D341Med (cell line): ENCODE measurements at places on chromosomes 12 and 14.

- no peak for DNase-seq
Measured at GRCh38 chr12:53961025-53961761, 6.5 kb downstream of the HOXC12 start.

- no peak for DNase-seq
Measured at GRCh38 chr14:103330536-103330935, 3.5 kb upstream of the EIF5 start.

DNA sequence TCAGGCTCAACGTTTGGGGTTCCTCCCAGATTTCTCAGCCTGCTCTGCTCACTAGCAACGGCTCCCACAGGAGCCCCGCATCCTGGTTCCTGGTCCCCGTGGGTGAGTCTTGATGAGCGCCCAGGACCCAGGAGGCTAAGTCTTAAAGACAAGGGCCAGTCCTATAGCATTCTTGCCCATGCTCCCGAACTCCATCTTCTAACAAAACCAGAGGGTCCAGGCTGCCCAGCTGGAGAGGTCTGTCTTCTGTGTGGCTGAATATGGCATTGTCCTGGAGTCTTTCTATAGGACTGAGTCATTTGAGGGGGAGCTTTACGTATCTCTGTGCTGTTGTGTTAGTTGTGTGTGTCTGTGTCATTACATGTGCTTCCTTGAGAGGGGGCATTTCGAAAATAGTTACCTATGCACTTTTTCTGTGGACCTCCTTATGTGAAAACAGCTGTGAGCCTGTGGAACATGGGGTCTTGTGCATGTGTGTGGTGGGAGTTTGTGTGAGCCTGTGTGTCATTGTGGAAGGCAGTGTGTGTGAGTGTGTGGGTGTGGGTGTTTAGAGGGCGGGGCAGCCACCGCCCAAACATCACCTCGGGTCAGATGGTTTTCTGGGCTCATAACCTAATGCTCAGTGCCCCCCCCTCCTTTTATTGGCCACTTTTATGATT lies 9.1 kb upstream of the TBX5 start:
- no peak for DNase-seq

DNA sequence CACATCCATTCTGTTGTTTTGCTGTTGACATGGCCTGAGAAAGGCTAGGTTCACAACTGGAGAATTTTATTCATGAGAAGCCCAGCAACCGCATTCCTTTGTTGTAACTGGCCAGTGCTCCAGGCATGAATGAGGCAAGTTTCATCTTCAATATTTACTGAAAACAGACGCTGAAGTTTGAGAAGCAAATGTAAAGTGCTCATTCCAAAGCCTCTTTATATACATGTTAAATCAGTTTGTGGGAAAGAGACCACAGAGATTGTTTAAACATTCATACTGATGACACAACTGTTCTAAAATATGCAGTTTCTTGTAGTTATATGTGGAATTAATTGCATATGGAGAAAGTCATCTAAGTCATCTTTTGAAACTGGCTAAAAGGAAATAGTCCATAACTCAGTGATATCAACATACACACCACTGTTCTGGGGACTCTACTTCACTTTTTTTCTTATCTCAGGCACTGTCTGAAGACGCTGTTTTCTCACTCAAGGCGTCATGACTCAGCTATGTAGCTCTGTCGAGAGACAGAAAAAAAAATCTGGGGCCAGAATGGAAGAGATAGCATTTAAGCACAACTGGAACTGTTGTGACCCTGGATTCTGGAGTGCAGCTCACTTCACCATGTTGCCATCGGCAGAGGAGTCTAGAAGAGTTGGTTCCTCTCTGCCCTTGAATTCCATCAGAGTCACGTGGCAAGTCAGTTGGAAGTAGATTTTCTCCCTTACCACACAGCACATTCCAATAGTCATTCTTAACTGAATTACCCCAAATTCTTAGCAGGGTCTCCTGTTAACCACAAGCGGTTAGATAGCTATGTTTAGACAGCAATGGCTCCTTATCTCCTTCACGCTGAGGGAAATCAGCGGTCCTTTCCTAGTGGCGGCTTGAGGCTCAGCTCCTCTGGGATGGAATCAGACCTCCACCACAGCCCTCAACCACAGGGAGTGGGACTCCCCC lies 258.4 kb upstream of the HMGA2 start:
- DNase-seq: no peak

DNA sequence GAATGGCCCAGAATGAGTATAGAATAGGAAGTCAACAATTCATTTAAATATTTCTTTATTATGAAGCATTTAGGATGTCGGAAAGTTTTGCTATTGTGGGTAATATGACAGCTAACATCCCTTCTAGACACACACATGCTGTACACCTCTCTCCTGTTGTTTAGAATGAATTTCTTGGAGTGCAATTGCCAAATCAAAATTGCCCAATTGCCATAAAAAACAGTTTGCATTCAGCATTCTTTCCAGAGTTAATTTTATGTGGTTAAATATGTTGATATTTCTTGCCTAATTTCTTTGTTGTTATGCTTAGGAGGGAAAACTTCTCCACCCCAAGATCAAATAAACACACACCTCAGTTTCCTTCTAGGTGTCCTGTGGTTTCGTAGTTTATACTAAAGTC lies 16.9 kb upstream of the SMCO2 start:
- no peak for DNase-seq

- DNase-seq: peak; percentile 75
Measured at GRCh38 chr12:49288412-49288853, 6.5 kb upstream of the PRPH start.

- no peak for DNase-seq
Measured at GRCh38 chr12:66751432-66752113, 72.7 kb upstream of the GRIP1 start.

DNA sequence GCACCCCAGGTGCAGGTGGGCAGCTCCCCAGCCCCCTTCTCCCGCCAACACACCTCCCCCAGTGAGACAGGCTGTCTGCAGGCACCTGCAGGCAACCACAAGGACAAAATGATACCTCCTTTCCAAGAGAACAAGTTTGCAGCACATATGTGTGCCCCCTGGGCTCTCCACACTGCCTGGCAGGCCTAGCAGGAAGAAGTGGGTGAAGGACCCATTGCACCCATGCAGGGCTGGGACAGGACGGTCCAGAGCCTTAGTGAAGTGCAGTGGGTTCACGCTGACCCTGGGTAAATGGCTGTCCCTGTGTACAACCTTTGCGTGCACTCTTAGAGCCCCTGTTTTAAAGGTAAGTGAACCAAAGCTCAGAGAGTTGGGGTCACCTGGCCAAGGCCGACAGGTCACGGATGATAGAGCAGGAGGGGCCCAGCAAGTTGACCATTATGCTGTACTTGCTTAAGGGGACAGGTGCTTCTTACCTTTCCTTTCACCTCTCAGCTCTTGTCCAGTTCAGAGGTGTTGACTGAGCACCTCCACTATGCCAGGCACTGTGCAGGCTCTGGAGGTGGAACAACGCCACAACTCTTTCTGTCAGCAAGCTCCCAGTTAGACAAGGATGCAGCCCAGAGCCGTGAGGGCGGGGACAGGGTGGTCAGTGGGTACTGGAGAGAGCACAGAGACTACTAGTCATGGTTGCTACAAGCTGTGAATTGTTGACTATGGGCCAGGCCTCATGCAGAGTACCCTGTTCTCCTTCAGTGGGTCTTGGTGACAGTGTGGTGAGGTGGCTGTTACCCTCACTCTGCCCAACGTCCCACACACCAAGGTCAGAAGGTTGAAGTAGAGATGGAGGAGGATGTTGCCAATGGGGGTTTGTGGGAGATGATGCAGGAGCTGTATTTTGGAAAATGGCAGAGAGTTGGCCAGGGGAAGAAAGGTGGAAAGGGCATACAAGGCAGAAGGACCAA lies 125.9 kb downstream of the PAPOLA start:
- DNase-seq: peak; percentile 9

- DNase-seq: no peak
Measured at GRCh38 chr12:94121886-94122285, 26.5 kb upstream of the PLXNC1 start.

DNA sequence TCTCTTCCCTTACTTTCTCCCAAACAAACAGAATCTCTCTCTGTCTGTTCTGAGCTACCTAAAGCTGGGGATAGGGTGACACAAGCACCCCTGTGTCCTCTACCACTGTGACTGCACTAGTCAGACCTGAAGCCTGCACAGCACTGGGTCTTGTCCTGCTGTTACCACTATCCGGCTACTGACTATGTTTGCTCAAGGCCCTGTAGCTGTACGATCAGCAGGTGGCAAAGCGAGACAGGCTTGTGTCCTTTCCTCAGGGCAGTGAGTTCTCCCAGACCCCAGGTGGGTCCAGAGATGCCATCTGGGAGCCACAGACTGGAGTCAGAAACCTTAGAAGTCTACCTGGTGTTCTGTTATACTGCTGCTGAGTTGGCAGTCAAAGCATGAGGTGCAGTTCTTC lies 116.4 kb downstream of the NUBPL start:
- no peak for DNase-seq

- DNase-seq: peak; percentile 68
Measured at GRCh38 chr12:124939079-124939420, 24.6 kb upstream of the UBC start.

- DNase-seq: peak; percentile 66
Measured at GRCh38 chr12:72273499-72273837, 1.3 kb downstream of the TRHDE start.

GRCh38 chr14:57982804-57983634 lies 117.1 kb upstream of the SLC35F4 start:
- DNase-seq: no peak

DNA sequence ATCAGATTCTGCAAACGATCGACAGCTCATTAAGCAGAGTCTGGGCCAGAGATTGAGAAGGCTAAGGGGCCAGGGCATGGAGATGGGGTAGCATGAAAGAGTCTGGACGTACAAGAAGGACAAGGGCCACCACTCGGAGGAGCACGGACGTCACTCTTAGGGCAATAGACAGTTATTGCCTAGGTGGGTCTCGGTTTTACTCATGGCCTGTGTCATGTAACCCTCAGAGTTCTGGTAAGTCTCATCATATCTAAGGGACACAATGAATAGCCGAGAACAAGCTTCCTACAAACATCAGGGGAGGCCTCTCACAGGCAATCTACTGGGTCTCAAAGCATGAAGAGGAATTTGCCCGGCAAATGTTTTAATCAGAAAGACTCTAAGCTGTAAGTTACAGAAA lies 30.4 kb upstream of the ITPK1 start:
- DNase-seq: no peak

DNA sequence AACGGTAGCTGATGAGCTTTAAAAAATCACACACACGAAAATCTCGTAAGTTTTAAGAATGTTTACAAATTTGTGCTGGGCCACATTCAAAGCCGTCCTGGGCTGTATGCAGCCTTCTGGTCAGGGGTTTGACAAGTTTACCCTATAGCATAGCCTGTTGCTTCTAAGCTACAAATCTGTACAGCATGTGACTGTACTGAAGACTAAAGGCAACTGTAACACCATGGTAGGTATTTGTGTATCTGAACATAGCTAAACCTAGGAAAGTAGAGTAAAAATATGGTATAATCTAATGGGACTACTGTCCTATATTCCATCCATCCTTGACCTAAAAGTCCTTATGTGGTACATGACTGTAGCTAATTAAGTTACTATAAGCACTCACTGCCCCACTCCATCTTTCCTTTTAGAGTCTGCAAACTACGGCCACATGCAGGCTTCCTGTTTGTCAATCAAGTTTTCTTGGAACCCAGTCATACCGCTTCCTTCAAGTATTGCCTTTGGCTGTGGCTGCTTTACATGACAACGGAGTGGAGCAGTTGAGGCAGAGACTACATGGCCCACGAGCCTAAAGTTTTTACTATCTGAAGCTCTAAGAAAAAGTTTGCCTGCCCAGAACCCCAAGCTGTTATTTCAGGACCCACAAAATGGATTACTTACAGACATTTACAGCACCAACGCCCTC lies 18.5 kb downstream of the KRT7 start:
- no peak for DNase-seq

DNA sequence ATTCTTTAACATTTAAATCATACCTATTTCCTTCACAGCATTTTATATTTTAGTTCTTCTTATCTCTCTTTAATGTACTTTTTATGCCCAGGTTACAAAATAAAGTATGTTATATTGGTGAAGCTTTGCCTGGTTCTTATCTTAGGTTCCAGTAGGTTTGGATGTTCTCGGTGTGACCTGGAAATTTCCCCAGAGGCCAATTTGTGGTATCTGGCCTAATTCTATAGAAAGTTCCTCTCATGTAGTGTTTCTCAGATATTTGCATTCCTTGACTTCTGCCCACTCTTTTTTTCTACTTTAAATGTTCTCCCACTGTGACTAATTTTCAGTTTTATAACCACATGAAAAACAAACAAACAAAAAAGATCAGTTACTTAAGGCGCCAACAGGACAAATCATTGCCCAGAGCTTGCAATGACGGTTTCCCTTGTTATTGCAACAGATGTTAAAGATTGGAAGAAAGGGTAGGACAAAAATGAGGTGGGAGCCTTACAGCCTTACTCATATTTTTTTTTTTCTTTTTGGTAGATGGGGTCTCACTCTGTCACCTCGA lies 41.2 kb upstream of the PPM1H start:
- no peak for DNase-seq

DNA sequence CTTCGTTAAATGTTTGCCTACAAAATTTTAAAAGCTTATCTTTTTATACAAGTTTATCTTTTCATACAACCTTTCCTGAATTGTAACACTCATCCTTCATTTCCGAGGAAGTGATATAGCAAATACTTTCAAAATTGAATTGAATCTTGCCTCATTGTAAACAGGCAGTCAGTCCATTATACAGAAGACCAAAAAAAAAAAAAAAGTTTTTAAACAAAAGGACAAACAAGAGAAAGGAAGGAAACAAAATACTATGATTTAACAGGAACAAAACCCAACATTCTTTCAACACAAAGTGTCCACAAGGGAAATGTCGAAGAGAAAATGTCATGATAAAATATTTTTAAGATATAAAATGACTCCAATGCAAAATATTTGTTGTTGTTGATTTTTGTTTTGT lies 8.5 kb downstream of the ATF7 start:
- no peak for DNase-seq

GRCh38 chr14:105023791-105024480 lies 3.1 kb upstream of the CDCA4 start:
- no peak for DNase-seq

DNA sequence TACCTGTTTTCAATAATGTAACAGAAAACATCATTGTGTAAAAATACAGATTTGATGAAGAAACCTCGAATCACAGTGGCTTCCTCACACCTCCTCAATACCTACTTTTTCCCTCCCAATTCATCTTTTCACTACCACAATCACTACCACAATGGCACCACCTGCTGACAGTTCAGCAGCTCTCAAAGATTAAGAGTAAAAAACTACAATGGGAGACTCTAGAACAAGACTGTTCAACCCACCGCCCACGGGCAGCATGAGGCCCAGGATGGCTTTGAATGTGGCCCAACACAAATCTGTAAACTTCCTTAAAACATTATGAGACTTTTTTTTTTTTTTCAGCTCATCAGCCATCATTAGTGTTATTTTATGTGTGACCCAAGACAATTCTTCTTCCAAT lies 15.2 kb downstream of the MED6 start:
- DNase-seq: peak; percentile 51
